LHCN-M2 (cell line): ENCODE measurements at places on chromosomes 2 and 18. TPM values are rescaled to one million over a fixed set of nuclear protein-coding genes. Genes with fewer than 3 reads are reported as not detected.

Gene POTEC
- total RNA-seq = not detected in 2 replicates

Gene DSC2
- not detected in 2 replicates for total RNA-seq

Gene UGT1A3
- not detected in 2 replicates for total RNA-seq

Gene SLC23A3
- 0.06 TPM in 1 of 2 replicates, not detected in the other for total RNA-seq

Gene BBS5
- 6.0 and 7.2 TPM in 2 replicates for total RNA-seq

Gene GALNT5
- 70.6 and 71.7 TPM in 2 replicates for total RNA-seq

Gene MBD2
- 24.9 and 28.5 TPM in 2 replicates for total RNA-seq

Gene CTAGE1
- not detected in 2 replicates for total RNA-seq

Gene POTEI
- not detected in 2 replicates for total RNA-seq

Gene HDAC4
- 7.6 and 26.8 TPM in 2 replicates for total RNA-seq

Gene IL37
- total RNA-seq = 0.75 TPM in 1 of 2 replicates, not detected in the other

Gene TCF7L1
- total RNA-seq = 0.46 and 1.1 TPM in 2 replicates

Gene ASIC4
- total RNA-seq = not detected in 2 replicates
